ENCODE measurements at places on chromosomes 3 and 15. TPM values are rescaled to one million over a fixed set of nuclear protein-coding genes. Genes with fewer than 3 reads are reported as not detected.

Gene PRTG
- total RNA-seq, result 26.2 TPM

Gene CIDEC
- not detected for total RNA-seq

Gene ITIH1
- not detected for total RNA-seq

Gene SERPINI2
- not detected for total RNA-seq

Gene ACAN
- total RNA-seq, result under 0.01 TPM

Gene CYP11A1
- total RNA-seq, result not detected

Gene EOMES
- total RNA-seq, result 5.9 TPM

Gene SI
- not detected for total RNA-seq

Gene GANC
- total RNA-seq, result 48.0 TPM

Gene NEK11
- 2.9 TPM for total RNA-seq

Gene PLEKHO2
- total RNA-seq, result 49.2 TPM

Gene ABI3BP
- 0.33 TPM for total RNA-seq

Gene ANKRD63
- total RNA-seq, result not detected

Gene TSPAN3
- total RNA-seq, result 232 TPM

Gene VGLL3
- 0.31 TPM for total RNA-seq

Gene C3orf22
- total RNA-seq, result not detected

Gene CACNA2D3
- total RNA-seq, result 0.36 TPM

Gene AQR
- 23.0 TPM for total RNA-seq

Gene PPARG
- 0.93 TPM for total RNA-seq

Gene ILDR1
- total RNA-seq, result not detected

Gene TIMMDC1
- total RNA-seq, result 72.0 TPM

Gene DUOX1
- total RNA-seq, result 0.15 TPM

Gene DCLK3
- total RNA-seq, result not detected

Gene GREM1
- 3.3 TPM for total RNA-seq

Data from melanocyte of skin (primary cell).